ENCODE measurements at places on chromosomes 4 and X.

GRCh38 chrX:18172970-18173369 lies 47.7 kb downstream of the BEND2 start:
- DNase-seq, result no peak

DNA sequence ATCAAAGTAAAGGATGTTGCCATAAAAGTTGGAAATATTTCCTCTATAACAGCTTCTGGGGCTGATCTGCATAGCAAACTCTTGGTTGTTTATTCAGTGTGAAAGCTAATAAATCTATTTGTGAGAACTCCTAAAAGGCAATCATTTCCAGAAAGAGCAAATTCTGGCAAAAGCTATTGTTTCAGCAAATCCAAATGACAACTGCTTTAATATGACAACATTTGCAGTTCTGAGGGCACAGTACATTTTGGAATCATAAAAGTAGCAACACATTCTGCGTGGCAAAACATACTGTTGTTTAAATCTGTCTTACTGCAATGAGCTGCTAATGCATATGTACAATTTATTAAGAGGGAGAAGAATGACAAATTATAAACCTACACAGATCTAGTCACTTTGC lies 818.1 kb downstream of the FSTL5 start:
- DNase-seq, result no peak

DNA sequence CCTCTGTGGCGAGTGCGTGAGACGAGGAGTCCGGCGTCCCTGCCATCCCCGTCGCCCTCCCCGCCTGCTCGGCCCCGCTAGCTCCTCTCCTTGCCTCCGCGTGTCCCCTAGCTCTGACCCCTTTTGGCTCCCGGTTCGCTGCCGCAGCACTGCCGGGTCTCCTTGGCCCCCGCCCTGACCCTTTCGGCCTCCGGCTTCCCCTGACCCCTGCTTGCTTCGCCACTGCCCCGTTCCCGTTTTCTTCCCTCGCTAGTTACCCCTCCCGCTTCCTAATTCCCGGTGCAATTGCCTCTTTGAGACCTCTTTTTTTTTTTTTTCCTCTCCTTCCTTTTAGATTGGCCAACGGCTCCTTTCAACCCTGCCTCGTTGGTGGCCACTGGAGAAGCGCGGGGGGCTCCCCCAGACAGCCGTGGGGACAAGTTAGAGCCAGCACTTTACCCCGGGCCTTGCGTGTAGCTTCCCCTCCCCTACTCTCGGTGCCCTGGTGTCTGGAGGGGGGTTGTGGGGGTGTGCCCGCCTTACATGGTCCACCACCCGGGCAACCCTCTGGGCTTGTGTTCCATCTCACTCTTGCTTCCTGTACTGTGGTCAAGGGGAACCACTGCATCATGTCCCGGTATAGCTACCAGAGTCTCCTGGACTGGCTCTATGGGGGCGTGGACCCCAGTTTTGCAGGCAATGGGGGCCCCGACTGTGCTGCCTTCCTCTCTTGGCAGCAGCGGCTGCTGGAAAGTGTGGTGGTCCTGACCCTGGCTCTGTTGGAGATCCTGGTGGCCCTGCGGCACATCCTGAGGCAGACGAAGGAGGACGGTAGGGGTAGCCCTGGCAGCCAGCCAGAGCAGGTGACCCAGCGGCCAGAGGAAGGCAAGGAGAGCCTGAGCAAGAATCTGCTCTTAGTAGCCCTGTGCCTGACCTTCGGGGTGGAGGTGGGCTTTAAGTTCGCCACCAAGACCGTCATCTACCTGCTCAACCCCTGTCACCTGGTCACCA lies 548 bp downstream of the TMEM164 start:
- peak; percentile 26 for DNase-seq

- DNase-seq, result no peak
Measured at GRCh38 chr4:38137080-38137479, 176.9 kb downstream of the PTTG2 start.

DNA sequence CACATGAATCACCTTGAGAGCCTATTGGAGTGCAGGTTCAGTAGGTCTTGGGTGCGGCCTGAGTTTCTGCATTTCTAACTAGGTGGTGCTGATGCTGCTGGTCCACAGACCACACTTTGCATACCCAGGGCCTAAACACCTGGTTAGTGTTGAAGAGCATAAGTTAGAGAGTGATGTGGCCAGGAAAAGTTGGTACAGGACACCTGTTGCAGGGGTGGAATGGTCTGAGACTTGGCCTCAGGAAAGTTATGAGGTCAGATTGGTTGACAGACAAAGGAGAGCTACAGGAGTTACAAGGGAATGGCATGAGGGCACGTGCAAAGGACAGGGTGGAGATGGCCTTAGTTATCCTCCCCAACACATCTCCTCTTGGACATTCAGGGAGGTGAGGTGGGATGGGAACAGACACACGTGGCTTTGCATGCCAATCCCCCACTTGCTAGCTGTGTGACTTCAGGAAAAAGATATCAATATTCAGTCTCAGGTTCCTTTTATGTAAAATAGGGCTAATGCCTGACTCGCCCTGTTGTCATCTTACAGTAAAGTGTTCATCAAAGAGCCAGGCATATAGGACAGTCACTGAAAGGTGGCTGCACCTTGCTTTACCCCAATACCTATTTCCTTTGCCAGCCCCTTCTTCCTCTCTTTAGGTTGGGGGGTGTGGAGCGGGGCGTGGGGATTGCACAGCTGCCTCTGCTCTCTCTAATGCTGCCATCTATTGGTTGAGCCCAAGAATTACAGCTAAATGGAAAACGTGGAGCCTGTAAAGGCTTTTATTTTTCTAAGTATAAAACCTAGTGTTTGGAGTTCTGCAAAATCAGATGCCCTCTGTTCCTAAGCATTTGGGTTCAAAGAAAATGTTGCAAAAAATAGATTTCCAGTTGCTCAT lies 47.5 kb downstream of the ATG4A start:
- no peak for DNase-seq
